ENCODE measurements at places on chromosomes 7 and 10.

- no peak for DNase-seq
Observed at GRCh38 chr10:72038458-72039001, 49.8 kb downstream of the SPOCK2 start.

GRCh38 chr7:40300146-40300670, 165.4 kb downstream of the SUGCT start:
- DNase-seq = no peak

GRCh38 chr10:12946372-12946771, 55.1 kb downstream of the CCDC3 start:
- no peak for DNase-seq

DNA sequence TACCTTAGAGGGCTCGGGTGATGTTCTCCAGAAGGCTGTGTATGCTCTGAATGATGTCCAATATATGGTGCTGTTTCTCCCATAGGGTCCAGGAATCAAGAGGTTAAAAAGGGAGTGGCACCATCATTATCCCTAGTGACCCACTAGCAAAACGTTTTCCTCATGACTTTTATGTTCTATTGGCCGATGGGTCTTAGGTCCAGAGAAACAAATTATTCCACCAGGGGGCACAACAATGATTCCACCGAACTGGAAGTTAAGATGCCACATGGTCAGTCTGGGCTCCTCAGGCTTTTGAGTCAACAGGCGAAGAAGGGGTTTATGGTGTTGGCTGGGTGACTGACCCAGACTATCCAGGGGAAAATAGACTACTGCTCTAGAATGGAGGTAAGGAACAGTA, 256.1 kb downstream of the COBL start:
- no peak for DNase-seq

- peak; percentile 90 for DNase-seq
Observed at GRCh38 chr7:74206589-74207120, 3.2 kb upstream of the LAT2 start.

GRCh38 chr7:137685433-137686164, 161.2 kb downstream of the DGKI start:
- DNase-seq = no peak

DNA sequence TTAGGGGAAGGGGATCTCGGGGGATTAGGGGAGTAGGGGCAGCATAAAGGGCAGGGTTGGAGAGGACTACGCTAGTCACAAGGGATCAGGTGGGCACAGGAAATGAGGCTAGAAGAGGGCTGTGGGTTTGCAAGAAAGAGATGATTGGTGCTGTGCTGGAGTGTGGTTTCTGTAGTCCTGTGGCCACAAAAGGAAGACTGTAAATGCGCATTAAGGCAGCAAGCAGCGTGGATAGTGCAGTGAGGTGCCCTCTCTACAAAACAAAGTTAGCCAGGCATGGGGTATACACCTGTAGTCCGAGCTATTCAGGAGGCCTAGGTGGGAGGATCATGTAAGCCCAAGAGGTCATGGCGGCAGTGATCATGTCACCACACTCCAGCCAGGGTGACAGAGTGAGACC, 212.1 kb downstream of the MLLT10 start:
- DNase-seq = no peak

- DNase-seq = no peak
Observed at GRCh38 chr7:107274506-107274905, 105.7 kb downstream of the HBP1 start.

DNA sequence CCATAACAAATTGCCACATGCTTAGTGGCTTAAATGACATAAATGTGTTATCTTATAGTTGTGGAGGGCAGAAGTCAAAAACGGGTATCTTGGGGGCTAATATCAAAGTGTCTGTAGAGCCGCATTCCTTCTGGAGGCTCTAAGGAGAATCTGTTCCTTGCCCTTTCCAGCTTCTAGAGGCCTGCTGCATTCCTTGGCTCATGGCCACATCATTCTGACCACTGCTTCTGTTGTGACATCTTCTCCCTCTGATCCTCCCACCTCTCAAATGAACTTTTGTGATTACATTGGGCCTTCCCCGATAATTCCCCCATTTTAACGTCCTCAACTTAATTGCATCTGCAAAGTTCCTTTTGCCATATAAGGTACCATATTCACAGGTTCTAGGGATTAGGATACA, 76.1 kb downstream of the CYP26A1 start:
- no peak for DNase-seq

- DNase-seq = no peak
Observed at GRCh38 chr7:113283861-113284260, 165.5 kb upstream of the SMIM30 start.

DNA sequence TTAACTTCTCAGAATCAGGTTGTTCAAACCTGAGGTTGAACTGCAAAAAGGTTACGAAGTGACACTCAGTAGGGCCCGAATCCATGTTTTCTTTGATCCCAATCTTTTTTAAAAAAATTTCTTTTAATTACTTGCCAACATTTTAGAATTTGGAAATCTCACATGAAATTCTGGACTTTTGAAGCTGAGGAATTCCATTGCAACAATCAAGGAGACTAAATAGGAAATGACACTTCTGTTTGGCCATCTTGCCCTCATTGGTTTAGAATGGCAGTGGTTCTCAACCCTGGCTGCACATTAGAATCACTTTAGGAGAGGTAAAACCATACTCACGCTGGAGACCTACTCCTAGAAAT, 471 bp upstream of the TOMM7 start:
- no peak for DNase-seq

GRCh38 chr7:70060298-70061068, 462.2 kb downstream of the AUTS2 start:
- DNase-seq = no peak

DNA sequence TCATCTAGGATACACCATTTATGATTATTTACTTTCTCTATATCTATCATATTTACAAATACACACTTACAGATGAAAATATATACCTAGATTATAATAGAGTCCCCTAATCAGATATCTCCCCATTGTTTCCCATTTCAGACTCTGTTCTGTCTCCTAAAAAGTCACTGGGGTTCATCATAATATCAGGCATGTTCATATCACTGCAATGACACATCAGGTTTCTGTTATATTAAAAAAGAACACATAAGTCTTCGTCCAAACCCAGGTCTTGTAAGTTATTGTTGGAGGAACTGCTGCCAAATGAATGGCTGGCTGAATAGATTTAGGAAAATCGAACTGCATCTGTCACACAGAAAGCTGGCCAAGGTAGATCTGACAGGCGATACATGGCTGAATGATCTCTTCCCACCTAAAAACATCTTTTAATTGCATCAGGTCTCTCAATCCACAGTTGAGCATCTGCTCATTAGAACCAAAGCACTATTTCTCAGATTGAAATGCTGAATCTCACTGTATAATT, 178.7 kb downstream of the CACNA2D1 start:
- no peak for DNase-seq

DNA sequence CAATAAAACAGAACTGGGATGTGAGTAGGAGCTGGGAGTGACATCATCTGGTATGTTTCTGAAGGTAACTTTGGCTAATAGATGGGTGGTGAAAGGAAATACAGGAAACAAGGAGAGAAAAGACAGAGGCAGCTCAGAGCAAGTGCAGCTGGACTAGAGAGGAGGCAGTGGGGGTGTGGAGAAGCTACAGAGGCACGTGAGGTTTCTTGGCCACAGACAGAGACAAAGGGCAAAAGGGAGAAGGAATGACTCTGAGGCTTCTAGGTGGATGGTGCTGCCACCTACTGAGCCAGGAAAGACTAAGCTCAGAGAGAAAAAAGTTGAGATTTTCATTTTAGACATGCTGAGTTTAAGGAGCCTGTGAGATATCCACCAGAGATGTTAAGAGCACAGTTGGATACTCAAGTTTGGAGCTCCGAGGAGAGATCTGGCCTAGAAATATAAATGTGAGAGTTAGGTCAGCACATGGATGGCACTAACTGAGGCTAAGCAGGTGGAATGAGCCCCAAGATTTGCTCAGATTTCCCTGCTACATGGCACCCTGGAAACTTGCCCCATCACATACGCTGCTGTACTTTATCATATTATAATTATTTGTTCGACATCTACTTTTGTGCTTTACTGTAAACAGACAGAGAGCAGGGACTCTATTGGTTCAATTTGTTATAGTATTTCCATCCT, 293.0 kb upstream of the IMMP2L start:
- no peak for DNase-seq

DNA sequence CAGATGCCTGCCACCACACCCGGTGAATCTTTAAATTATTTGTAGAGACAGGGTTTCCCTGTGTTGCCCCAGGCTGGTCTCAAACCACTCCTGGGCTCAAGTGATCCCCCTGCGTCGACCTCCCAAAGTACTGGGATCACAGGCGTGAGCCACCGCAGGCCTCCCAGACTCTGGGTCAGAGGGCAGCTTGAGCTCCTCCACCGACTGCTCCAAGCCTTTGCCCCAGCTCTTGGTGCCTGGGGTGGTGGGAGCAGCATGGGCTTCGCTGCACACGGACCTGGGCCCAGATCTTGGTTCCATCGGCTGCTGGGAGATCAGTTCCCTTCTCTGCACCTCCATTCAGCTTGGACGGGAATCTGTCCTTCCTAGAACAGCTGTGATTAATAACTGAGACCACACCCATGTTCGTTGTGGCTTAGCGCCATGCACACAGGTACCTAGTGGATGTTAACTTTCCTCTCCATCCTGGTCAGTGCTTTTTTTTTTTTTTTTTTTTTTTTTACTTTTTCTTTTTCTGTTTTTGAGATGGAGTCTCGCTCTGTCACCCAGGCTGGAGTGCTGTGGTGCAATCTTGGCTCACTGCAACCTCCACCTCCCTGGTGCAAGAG, 125.3 kb downstream of the CUX1 start:
- DNase-seq = no peak

GRCh38 chr10:10865303-10865702, 152.4 kb upstream of the CELF2 start:
- DNase-seq = no peak

DNA sequence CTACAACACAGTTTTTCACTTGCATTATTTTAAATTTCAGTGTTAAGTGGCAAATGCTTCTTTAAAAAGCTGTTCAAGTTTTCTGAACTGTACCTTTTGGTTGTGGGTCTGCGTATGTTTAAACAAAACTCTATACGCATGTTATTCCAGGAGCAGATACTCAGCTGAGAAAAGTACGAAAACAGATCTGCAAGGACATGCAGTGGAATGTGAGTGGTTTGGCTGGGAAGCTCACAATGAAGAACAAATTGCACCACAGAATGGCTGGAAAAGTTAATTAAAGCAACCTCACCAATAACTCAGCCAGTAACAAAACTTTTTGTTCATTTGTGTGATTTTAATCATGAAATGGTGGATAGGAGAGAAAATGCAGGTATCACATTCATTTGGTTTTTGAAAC, 17.6 kb downstream of the GLI3 start:
- no peak for DNase-seq
